Tibial nerve (tissue), 4 donors: ENCODE measurements at places on chromosomes 6 and 20. TPM values are rescaled to one million over a fixed set of nuclear protein-coding genes. Genes with fewer than 3 reads are reported as not detected.

Gene PFDN4
- 60.0 TPM for total RNA-seq

Gene PIGT
- total RNA-seq = 82.8 TPM

Gene DPM1
- 43.3 TPM for total RNA-seq

Gene NPEPL1
- 63.4 TPM for total RNA-seq

Gene LINC00237
- not detected for total RNA-seq

Gene SLC17A4
- not detected for total RNA-seq

Gene TRERF1
- total RNA-seq = 7.2 TPM

Gene ABHD16B
- not detected for total RNA-seq

Gene ARFGAP1
- total RNA-seq = 58.0 TPM

Gene PERP
- 27.8 TPM for total RNA-seq

Gene PEDS1
- 26.4 TPM for total RNA-seq

Gene FYN
- 147 TPM for total RNA-seq

Gene KLHDC3
- total RNA-seq = 98.3 TPM

Gene HLA-DRB1
- 94.8 TPM for total RNA-seq
